ENCODE measurements at places on chromosomes 13 and 19.

GRCh38 chr13:71218960-71219359, 648.0 kb downstream of the DACH1 start:
- no peak for DNase-seq

GRCh38 chr13:60258349-60258748, 94.6 kb upstream of the DIAPH3 start:
- DNase-seq = no peak

- DNase-seq = no peak
Measured at GRCh38 chr13:98318263-98318878, 141.3 kb upstream of the RNF113B start.

GRCh38 chr13:106484537-106485193, 50.8 kb downstream of the EFNB2 start:
- DNase-seq = no peak

DNA sequence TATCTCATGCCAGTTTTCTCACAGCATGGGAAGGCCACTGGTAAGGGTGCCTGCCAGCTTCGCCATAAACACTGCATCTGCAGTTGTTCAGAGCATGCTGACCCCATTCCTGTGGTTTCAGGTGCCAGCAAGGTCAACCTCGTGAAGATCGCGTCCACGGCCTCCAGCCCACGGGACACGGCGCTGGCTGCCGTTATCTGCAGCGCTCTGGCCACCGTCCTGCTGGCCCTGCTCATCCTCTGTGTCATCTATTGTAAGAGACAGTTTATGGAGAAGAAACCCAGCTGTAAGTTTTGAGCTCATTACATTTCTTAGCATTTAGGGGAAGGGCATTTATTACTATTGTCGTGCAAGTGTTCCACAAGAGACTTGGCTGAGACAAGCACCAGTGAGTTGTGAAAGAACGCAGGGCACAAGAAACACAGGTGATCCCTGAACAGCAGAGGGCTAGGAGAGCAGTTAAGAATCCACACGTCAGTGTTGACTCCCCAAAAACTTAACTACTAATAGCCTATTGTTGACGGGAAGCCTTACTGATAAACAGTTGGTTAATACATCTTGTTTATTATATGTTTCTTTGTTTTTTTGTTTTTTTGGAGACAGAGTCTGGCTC, 88.8 kb downstream of the TNFRSF19 start:
- DNase-seq = no peak

- no peak for DNase-seq
Measured at GRCh38 chr19:54928299-54928698, 19.0 kb downstream of the NLRP7 start.

DNA sequence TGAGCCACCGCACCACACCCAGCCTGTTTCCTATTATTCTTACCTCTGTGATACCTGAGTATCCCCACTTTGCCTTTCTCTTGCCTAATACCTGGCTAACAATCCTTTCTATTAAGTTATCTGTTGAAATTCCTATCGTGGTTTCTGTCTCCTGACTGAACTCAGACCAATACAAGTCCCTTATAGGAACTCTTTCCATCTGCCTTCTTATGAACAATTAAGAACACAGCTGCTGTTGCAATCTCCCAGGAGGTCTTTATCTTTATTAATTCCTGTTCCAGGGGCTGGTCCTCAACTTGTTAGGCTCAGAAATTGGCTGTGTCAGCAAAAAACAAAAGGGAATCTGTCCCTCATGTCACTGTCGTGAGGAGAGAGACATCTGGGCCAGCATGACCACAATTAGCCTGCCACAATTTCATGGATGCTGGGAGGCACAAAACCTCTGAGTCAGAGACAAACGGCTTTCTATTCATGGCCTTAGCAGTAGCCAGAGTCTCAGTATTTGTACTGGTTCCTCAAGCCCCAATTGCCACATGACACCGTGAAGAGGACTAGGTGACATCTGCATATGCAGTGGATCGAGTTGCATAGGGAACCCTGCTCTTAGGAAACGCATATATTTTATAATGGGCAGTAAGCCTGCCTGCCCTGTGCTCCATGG, 58.2 kb downstream of the NUFIP1 start:
- no peak for DNase-seq

- DNase-seq = no peak
Measured at GRCh38 chr13:113853518-113854237, 10.2 kb downstream of the GAS6 start.

- no peak for DNase-seq
Measured at GRCh38 chr19:23788411-23788810, 29.7 kb upstream of the ZNF681 start.

DNA sequence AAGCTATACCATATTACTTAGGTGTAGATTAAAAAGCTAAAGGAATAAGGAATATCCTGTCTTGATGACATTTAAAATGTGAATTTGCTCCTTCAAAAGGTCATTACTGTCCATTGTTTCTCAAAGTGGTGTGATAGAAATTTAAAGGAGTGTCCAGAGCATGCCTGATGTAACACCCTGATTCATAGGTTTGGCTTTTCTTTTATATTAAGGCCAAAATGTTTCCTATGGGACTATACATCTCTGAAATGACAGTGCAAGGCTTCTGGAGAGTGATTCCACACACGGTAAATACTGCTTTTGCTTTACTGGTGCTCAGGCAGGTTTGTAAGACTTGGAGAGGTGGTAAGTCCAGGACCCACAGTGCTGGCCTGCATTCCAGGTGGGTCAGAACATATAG, 289.9 kb downstream of the RFC3 start:
- no peak for DNase-seq

DNA sequence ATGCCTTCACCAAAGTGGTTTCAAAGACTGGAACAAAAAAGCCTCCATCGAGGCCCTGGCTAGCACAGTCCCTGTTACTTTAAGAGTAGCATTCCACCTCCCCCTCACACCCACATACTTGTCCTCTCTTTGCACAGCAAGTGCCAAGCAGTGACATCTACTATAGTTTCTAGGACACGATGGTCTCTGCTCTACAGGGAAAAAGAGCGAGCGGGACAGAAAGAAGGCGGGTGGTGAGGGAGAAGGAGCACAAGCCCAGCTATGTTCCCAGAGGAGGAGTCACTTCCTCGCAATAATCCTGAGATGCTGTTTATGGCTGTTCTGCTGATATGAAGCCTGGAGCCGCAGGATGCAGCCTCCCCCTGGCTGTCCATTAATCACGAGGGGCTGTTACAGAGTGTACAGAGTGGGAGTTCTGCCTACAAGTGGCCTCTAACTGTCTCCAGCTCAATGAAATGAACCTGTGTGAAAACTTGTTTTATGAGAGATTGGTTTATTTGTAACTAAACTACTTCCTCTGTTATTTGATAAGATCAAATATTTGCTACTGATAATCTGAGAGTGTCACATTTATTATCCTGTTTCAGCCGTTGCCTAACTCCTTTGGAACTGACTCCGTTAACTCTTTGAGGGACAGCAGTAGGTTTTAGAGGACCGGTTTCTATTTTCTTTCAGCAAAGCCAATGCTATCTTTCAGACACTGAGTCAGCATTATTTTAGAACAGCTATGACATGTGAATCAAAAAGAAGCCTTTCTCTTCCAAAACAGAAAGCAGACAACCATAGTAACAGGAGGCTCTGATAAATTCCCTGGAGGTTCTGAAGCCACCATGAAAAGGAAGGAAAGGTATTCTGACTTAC, 208.0 kb downstream of the SPRY2 start:
- no peak for DNase-seq

GRCh38 chr19:12034198-12034597, 1.3 kb downstream of the ZNF433 start:
- DNase-seq = no peak

DNA sequence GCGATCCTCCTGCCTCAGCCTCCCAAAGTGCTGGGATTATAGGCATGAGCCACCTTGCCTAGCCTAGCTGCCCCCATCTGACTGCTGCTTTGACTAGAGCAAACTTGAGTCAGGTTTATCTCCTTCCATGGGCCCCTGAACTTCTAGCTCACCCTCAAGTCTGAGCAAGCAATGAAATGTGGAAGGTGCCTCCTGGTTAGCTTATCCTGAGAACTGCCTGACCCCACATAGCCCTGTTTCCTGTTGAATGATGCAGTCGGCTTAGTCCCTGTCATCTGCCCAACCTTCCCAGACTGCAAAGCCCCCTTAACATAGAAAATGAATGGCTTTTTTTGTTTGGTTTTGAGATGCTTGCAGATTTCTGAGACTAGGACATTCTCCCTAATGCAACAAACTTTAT, 8.9 kb upstream of the TMEM160 start:
- DNase-seq = no peak

DNA sequence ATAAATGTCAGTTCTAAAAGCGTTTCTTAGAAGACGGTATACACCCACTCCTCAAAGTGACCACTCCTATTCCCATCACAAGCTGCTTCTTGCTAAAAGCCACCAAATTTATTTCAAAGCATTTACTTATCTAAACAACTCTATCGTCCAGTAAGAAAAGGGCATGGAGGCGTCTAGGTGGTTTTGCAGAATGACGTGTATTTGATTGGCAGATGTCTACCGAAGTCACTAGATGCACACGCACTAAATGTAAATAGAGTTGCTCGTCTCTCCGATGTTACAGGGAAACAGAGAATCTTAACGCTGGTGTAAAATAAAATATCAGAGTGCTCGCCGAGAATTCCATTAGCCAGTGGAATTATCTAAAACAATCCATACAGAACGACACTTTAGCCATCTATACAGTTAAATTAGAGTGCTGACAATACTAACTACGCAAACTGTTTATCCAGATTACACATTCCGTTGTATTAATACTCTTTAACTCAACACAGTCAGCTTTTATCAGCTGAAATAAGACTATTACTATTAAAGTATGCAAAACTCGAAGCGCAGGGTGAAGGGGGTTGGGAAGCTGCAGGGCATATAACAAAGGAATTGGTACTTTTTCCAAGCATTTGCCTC, 1.9 kb downstream of the KLF12 start:
- DNase-seq = no peak

DNA sequence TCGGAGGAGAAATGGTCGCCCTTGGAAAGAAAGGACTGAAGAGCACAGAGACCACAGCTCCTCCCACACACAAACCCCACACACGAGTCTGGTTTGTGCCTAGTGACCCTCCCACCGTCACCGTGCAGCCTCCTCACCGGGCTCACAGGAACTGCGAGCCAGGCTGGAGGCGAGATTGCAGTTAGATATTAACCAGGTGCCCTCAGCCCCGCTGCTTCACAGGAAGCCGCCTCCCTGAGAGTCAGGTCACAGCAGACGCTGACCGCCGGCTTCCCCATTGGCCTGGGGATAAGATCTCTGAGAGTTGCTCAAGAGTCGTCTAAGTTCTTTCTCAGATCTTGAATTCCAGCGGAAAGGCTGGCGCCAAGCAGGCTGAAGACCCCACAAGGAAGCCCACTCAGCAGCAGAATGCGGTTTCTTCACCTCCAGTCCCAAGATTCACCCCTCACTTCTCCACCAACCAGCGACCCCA, 870 bp downstream of the ZNF44 start:
- no peak for DNase-seq

- peak; percentile 48 for DNase-seq
Measured at GRCh38 chr13:98761126-98761985, 8.9 kb upstream of the SLC15A1 start.

DNA sequence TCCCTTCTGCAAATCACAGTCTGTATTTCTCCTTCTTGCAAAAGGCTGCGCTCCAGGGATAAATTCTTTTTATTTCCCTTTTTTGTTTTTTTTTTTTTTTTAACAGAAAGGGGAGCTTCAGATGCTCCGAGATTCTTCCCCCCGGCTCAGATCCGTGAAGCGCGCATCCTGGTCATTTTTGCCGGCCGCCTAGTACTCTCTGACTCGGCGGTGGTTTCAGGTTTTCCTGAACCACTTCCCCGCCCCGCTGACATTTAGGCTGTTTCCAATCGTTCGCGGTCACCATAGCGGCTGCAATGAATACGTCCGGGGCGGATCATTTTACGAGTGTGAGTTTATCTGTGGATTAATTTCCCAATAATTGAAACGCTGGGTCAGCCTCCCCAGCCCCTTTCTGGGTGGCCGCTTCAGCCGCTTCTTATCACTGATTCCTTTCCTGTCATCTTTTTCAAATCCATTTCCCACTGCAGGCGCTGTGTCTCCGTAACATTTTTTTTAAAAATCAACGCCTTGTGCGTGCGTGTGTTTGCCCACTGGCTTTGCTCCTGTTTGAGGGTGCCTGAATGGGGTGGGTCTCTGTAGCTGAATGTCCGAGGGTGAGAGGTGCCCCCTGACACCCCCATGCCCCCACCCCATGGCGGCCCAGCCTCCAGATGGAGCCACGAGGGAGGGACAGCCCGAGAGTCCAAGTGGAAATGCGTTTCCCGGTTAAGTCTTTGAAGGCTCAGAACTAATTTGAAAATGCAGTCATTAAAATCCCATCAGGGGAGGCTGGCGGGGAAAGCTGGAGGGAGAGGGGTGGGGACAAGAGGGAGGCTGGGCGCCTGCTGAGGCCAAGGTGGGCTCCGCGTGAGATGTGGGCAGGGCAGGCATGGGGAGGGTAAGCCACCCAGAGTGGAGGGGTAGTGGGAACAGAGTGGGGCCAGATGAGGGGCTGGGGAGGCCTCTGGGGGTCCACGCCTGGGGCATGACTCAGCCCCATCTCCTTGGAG, 10.6 kb downstream of the ONECUT3 start:
- no peak for DNase-seq

DNA sequence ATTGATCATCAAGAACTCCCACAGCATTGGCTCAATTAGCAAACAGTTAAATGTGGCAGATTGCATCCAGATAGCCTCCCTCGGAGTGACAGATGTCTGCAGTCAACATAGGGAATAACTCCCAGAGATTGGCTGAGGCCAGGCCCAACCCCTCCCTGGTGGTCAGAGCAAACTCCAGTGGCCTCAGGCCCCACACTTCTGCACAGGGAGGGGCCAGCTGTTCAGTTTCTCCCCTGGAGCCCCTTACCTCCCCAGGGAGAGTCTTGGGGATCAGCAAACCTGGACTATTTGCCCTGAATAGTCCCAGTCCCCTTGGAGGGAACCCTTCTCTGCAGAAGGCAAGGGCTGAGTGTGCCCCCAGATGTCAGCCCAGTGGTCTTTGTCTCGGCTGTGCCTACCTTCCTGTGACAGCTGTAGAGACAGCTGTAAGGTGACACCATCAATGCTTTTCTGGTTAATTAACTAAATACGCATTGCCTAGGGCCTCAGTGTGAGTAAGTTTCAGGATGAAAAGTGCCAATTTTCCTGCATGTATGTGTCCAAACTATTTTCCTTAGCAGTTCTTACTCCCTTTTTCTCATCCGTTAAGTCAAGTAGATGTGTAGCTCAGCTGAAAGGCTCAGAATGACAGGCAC, 102.7 kb upstream of the UQCRFS1 start:
- DNase-seq = no peak

GRCh38 chr13:60838581-60838980, 441.6 kb downstream of the TDRD3 start:
- no peak for DNase-seq

- no peak for DNase-seq
Measured at GRCh38 chr19:4277191-4277696, 1.8 kb upstream of the SHD start.

GRCh38 chr19:43316591-43317319, 36.7 kb upstream of the CD177 start:
- DNase-seq = no peak

DNA sequence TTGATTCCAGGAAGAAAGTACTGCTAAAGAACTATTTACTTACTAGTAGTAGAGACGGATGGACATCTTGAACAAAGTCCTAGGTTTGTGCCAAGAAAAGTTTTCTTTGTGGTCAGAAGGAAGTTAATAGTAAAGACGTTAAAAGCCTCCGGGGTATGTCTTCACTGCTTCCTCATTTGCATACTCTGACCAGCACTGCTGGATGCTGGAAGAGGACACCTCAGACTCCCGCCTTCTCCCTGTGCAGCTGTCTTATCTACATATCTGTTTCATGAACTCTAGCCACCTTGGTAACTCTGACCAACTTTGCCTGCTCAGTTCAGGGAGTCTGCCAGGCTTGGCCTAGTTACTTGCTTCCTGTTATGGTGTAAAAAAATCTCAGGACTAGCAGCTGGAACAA, 1109.1 kb upstream of the MIR17HG start:
- DNase-seq = no peak

Measured in AG04450 (cell line).